ENCODE measurements at places on chromosomes 7 and 10.

- no peak for DNase-seq
Measured at GRCh38 chr7:24755541-24756407, 1.5 kb downstream of the GSDME start.

- DNase-seq: no peak
Measured at GRCh38 chr7:131251371-131251770, 76.3 kb upstream of the MKLN1 start.

- no peak for DNase-seq
Measured at GRCh38 chr10:70908406-70909296, 20.3 kb upstream of the PCBD1 start.

- no peak for DNase-seq
Measured at GRCh38 chr7:80825499-80825898, 93.4 kb downstream of the SEMA3C start.

DNA sequence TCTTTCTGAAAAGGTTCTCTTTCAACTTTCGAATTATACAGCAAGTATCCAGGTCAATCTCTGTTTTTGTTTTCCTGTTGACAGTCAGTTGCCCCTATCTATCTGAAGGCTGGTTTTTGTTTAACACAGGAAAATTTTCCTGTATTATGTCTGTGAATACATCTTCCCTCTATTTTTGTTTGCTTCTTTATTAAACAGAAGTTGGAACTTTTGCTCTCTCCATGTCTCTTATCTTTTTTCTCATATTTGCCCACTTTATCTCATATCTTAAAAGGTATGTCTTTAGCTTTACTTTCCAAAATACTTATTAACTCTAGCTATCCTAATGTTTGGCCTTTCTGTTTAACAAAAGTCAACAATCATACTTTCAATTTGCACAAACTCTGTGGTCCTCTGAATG, 95.0 kb downstream of the BRAF start:
- no peak for DNase-seq

DNA sequence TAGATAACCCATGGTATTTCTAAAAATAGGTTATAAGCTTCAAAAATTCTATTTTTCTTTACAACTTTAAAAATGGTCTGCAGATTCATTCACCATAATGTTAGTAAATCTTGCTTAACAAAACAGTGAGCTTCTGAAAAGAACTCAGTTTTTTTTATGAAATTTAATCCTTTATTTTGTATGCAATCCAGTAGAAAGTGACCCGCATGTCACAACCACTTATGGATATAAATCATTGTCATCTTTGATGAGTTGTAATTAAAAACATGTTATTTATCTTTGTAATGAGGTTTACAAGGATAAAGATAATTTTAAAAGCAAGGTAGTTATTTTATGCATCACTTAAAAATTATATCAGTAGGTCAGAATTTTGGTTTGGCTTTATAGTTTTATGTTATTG, 173.5 kb upstream of the SEMA3A start:
- DNase-seq: no peak

DNA sequence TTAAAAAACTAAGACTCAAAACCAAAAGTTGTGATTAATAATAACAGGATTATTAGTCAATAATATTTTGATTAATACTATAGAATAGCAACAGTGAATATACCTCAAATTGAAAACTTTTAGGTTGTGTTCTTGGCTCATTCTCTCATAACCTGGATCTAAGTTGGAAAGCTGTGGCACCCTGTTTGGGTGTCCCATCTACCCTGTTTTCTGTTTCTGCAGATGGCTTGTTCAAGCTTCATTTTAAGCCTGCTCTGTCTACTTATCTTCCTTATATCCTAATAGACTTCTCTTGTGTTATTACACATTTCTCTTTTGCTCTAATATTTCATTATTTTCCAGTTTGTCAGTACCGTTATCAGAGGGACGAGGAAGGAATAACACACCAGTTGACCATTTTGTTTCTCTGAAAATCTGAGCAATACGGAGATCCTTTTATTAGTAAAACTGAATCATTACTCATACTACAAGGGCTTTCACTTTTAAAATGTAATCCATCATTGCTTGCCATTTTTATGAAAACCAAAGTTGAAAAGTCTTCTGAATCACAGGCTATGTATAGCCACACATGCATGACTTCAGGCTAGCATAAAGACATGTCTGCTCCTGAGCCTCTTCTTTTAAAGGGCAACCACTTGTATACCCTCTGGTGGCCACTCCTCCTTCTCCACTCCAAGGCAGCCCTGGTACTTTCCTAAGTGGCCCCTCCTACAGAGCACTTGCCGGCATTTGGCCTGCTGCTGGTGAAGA, 22.3 kb downstream of the COX15 start:
- no peak for DNase-seq

GRCh38 chr10:31749301-31749700, 179.3 kb downstream of the ARHGAP12 start:
- no peak for DNase-seq

DNA sequence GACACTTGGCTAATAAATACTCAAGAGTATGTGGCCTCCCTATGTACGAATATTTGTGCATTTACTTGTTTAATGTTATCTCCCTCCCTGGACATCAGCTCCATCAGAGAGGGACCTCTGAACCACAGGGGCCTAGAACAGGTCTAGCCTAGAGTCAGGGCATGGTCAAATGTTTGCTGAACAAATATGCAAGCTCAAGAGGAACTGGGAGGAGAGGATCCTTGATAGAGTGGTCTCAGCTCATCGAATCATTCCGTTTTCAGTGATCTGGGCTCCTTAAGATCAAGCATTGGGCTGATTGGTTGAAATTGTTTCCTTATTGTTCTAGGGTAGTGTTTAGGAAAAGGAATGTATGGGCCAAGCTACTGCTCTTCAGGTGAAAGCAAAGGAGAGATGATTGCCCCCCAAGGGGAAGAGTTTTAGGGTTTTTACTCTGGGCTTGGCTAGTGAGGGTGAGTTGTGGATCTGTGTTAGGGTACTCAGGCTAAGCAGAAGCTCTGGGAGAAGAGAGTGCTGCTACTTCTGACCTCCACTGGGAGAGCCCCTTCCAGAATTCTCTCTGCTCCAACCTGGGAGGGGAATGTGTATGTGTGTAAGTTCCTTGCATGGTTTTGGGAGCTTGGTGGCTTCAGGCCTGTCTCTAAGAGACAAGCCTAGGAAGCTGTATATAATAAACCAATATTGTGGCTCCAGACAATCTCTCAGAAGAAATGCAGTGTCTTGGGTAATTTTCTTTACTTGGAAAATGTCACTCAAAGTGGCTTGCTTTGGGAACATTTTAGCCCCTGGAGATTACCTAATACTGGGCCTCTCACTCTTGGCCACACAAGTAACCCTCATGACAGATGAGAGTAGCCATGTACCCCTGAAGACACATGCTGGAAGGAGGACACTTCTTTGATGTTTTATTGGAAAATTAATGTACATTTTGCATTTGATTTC, 110.0 kb downstream of the EMX2 start:
- DNase-seq: no peak

DNA sequence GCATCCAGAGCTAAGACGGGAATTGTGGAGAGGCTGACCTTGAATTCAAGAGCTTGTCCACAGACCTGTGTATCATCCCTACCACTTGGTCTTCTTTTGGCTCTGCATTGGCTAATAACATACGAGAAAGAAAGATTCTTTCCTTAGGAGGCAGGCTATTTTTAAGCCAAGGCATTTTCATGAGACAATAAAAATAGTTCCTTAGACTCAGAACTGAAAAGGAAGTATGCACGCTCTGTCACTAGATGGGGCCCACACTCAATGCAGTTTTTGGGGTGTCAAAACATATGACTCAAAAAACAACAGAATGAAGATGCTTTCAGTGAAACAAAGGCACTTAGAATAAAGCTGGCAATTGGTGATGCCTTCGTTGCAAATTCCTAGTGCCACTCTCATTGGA, 265.9 kb upstream of the DGKB start:
- DNase-seq: no peak

DNA sequence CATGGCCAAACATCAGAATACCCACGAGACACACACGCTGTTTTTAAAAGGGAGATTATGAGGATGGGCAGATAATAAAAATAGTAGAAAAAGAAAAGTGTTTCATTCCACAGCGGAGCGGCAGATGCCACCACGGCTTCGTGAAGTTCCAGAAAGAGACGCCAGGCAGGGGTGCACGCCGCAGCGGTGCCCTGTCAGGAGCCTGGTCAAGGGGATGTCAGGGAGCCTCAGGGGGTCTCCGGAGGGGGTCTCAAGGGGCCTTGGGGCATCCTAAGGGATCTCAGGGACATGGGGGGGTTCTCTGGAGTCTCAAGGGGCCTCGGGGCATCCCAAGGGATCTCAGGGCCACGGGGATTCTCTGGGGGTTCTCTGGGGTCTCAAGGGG, 253.4 kb downstream of the ZMYND11 start:
- DNase-seq: no peak

DNA sequence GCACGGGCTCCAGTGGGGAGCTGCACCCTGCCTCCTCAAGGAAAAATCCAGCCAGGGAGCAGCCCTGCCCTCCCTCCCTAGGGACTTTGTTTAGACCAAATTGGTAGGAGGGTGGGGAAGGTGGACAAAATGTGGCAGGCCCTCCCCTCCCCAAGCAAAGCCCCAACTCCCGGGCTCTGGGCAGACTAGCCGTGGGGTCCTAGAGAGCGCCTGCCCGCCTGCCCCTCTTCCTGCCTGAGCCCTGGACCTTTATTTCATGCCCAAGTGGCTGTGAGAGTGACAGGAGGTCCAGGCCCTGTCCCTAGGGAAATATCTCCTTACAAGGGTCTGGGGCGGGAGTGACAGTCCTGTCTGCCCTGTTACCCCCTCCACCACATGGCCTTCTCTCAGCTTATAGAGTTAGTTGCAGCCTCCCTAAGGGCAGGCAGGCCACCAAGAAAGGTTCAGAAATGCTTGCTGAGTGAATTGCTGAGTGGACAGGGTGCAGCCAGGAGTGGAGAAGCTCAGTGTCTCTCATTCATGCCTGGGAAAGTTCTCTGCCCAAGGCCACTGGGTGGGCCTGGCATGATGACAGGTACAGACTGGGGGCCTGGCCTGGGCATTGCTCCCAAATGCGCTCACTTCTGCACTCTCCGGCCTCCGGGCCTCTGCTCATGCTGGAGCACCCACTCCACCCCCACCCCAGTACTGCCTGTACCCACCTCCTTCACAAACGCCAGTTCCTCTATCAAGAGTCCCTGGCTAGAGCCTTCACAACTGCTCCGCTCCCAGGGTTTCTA, 25.2 kb downstream of the DNAJB12 start:
- no peak for DNase-seq
